ENCODE measurements at places on chromosomes 5 and 9.

DNA sequence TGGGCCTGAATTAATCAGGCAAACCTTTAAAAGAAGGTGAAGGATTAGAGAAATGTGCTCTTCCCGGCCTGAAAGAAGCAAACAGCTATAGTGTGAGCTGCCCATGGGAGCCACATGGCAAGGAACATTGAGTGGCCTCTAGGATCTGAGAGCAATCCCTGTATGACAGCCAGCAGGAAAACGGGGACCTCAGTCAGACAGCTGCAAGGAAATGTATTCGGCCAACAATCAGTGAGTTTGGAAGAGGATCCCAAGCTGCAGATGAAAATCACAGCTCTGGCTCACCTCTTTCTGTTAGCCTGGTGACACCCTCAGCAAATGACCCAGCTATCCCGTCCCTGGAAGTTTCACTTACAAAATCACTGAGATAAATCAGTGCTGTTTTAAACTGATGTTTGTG lies 309.2 kb downstream of the SH3GL2 start:
- DNase-seq = no peak

DNA sequence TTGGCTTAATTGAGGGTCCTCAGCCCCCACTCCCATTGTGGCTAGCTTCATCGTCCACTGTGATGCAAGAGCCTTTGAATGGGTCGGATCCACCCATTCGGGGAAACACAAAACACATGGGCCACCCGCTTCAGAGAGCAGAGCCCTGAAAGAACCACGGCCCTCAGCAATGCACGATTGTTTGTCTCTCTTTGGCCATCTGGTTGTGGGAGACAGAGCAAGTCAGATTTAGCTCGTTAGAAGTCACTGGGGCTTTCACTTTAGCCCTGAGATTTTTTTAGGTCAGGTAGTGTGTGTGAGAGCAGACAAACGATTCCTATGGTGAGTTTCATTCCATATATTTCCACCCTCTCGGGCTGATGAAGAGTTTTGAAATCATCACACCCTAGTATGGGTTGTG lies 12.9 kb upstream of the COL15A1 start:
- DNase-seq = no peak

DNA sequence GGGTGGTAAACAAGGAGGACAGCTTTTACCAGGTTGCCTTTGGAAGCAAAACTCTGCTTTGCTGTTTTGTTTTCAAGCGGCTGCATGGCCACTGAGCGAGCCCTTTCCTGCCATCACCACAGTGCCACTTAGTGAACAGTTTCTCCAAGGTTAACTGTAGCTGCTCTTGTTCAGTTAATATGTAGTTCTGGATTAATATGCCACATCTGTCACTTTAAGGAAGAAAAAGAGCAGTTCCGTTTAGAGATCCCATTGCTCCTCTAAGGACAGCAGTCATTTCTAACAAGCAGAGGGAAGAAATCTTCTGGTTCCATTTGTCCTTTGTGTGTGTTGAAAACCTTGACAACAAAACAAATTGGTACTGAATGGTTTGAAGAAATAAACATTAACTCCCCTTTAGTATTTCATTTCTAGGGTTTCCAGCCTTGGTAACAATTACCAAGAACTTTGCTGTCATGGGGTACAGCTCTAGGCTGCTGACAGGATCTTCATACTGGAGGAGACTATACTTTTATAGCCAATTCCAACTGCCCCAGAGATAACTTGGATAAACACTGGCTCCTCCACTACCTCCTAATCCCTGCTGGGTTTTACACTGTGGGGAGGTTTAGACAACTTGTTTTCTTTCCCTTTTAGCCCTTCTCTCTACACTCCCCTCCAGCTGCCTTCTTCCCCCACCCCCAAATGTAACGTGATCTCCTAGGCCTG lies 10.3 kb upstream of the ABL1 start:
- DNase-seq = no peak

GRCh38 chr5:1013238-1013947 lies 4.8 kb downstream of the NKD2 start:
- DNase-seq = no peak

DNA sequence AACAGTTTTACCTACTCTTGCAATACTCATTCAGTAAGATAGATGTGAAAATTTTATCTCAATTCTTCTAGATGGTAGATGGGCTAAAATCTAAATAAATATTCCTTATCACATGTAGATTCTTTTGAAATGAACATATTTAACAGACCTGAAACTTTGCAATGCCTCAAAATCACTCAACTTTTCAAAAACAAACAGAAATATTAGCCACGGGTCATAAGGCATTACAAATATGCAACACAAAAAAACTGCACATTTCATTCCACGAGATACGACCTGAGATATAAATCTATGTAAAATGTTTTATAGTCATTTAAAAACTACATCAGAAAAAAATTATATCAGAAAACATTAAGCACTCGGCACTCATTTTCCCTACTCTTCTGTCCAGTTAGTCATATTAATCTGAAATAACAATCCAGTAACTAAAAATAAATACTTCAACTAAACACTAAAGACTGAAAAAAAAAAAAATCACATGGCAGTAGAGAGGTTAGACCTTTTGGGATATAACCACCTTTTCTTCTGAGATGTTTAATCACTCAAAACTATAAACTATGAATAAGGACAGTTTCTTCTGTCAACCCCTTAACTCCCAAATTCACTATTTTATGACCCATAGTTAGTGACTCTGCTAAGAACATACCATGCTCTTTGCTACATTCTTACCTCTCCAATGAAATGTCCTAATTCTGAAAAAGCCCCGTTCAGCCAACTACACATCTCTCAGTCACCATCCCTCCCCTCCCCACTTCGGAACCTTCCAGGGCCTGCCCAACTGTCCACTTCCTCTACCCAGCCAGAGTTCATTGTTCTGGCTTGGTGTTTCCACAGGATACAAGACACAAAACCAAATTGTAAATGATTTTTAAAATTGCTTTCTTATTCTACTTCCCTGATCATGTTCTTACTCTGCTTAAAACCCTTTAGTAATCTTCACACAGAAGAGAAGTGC lies 6.4 kb downstream of the HOMER1 start:
- DNase-seq = no peak

All from activated T-cell treated with anti-CD3 and anti-CD28 coated beads for 4 hours (primary cell).